GM12891 (cell line): ENCODE measurements at places on chromosomes 16 and 17.

DNA sequence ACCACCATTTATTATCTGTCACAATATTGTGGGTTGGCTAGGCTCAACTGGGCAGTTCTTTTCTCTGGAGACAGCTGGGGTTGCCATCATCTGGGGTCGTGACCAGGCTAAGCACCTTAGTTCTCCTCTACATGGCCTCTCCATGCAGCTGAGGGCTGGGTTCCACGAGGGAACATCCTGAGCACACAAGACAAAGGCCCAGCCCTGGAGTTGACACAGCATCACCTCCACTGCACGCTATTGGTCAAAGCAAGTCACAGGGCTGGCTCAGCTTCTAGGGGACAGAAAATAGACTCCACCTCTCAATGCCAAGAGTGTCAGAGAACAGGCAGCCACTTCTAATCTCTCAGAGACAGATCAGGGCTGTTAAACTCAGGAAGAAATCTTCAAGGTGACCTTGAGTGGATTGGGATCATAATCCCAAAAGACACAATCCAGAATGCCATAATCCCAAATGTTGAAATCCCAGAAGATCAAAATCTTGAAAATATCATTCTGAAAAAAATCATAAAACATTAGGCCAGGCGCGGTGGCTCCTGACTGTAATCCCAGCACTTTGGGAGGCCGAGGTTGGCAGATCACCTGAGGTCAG lies 13.0 kb upstream of the USP10 start:
- DNase-seq = no peak

- no peak for DNase-seq
Measured at GRCh38 chr17:78637146-78637545, 60.0 kb upstream of the DNAH17 start.

- no peak for DNase-seq
Measured at GRCh38 chr16:54102888-54103866, 183.4 kb downstream of the IRX3 start.

GRCh38 chr16:29820271-29820701 lies at the start of gene MVP:
TSS of gene MVP (plus strand) at chr16:29820462. CDS start at chr16:29830550, 10,088 bp downstream.
- peak; percentile 63 for DNase-seq

DNA sequence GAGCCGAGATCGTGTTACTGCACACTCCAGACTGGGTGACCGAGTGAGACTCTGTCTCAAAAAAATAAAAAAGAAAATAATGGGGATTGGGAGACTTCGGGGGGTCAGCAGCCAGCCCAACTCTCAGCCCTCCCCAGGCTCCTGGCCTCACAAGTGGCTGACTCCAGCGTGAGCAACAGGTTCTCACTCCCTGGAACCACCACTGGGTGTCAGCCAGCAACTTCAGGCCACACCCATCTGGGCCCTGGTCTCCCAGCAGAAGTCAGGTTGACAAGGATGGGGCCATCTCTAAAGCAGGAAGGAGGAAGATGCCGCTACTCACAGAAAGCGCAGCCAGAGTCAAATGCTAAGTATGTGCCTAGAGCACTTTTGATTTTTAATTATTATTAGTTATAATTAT lies 139.4 kb downstream of the C16orf78 start:
- no peak for DNase-seq

DNA sequence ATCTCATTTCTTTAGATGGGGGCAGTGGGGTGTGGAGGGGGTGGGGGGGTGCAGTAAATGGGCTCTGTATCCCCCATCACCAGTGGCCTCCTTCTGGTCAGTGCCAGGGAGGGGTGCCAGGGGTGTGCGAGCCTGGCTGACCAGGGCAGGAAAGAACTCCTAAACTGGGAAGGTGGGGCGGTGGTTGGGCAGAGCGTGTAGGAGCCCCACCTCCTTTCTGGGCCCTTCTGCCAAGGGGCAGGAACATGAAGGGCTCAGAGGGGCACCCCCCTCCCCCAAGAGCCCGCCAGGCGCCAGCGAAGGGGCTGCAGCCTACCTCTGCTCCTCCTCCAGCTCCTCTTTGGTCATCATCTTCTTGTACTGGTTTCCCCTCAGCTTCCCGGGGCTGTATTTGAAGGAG lies 26.0 kb downstream of the MXRA7 start:
- no peak for DNase-seq

GRCh38 chr17:74252211-74252610 lies 21.8 kb upstream of the DNAI2 start:
- no peak for DNase-seq

GRCh38 chr16:10100829-10101228 lies 81.4 kb downstream of the GRIN2A start:
- DNase-seq = no peak

GRCh38 chr17:80526116-80526910 lies 18.3 kb upstream of the RPTOR start:
- no peak for DNase-seq

- no peak for DNase-seq
Measured at GRCh38 chr16:11372829-11373306, 27.6 kb downstream of the RMI2 start.

GRCh38 chr16:24876231-24876630 lies 30.5 kb downstream of the SLC5A11 start:
- DNase-seq = no peak

DNA sequence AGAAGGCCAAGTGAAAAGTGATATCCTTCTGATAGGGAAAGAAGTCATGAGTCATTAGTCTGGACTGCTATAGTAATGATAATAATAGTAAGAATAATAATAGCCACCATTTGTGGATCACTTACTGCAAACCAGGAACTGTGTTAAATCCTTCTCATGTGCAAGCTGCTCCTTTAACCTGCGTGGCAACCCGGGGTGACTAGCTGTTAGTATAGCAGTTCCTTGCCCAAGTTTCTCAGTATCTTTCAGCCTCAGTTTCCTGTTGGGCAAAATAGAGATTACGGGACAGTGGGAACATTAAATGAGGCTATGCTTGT lies 129.5 kb downstream of the CDH13 start:
- DNase-seq = no peak

DNA sequence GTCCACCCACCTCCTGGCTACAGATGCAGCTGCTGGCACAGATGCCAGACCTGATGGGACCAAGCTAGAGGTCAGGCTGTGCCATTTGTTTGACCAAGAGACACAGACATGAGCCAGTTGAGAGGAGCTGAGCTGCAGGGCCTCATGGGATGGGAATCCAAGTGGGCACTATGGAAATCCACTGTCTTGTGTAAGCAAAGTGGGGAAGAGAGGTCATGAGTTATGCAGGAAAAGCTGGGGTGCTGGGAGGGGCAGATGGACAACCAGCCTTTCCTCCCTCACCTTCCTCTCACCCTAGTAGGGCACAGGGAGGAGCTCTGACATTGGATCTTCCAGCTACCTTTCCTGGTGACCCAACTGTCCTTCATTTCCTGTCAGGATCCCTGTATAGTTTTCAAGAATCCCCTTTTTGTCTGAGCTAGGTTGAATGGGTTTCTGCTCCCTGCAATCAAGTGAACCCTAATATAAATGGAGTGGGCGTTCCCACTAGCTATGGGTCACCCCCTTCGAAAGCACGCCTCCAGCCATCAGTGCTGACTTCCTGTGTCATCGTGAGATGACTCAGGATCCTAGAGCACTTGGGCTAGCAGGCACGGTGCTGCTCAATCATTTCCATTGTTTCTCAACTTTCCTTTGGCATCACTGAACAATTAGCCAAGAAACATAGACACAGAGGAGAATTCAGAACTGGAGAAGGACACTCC lies 13.6 kb downstream of the ATPAF2 start:
- DNase-seq = no peak

GRCh38 chr17:67442787-67443624 lies 65.9 kb downstream of the PITPNC1 start:
- DNase-seq = no peak

DNA sequence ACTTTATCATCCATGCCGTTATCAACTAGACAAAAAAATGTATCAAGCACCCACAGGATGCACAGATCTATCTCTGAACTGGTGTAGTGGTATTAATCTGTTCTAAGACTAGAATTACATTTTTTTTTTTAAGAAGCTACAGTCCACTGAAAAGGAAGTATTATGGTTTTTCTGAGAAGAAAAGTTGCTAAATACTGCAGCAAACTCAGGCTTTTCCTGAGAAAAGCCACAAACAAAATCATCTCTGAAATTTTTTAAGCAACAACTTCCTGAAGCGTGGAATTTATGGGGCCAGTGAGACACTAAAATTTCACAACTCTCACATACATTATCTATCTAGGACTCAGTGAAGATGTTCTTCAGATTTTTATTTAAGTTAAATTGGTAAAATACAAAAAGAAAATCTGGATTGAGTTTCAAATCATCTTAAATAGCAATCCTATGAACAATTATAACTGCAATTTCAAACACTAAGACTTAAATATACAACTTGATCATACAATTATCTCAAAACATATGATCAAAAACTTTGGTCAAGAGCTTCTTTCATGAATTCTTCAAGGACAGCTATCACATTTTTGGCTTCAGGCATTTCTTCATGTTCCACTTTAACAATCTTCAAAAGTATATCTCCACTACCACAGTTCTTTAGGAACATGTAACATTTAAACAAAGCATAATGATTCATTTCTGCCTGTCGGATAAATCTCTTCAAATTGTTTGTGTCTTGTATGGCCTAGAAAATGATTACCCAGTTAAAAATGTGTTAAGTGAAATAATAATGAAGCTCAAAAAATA lies 10.5 kb downstream of the C17orf75 start:
- DNase-seq = no peak

DNA sequence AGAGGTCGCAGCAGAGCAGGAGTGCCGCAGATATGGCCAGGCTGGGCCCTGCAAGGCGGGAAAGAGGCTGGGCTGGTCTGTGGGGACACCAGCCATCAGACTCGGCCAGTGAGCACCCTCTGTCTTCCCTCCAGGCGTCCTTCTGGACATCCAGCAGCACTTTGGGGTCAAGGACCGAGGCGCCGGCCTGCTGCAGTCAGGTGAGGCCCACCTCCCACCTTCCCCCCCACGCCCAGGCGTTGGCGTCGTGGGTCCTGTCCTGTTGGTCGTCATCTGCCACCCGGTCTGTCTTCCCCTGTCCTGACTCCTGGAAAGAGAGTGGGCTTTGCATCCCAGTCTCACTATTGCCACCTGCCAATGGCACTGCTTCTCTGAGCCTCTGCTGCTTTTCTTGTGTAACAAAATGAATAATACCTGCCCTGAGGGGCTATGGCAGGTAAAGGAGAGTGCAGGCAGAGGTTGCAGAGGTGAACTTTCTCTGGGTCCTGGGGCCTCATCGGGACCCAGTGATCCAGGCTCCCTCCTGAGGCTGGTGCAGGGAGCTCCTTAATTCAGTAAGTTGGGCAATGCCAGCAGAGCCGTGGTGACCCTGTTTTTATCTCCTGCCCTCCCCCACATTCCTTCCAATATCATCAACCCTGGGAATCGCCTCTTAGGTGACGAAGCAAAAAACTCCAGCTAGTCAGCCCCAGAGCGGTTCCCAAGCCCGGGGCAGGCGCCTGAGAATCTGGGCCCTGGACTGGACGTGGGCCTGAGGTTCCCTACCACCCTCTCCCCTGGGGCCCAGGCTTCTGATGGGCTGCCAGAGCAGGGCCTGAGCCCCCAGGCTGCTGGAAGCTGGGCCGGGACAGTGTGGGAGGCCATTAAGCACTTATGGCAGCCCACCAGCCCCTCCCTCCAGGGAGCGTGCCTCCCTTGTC lies 14.7 kb downstream of the SPNS2 start:
- no peak for DNase-seq

GRCh38 chr17:28756049-28756804 lies 12.4 kb downstream of the TRAF4 start:
- DNase-seq = no peak

GRCh38 chr17:67689534-67690177 lies 28.1 kb upstream of the NOL11 start:
- peak; percentile 53 for DNase-seq

DNA sequence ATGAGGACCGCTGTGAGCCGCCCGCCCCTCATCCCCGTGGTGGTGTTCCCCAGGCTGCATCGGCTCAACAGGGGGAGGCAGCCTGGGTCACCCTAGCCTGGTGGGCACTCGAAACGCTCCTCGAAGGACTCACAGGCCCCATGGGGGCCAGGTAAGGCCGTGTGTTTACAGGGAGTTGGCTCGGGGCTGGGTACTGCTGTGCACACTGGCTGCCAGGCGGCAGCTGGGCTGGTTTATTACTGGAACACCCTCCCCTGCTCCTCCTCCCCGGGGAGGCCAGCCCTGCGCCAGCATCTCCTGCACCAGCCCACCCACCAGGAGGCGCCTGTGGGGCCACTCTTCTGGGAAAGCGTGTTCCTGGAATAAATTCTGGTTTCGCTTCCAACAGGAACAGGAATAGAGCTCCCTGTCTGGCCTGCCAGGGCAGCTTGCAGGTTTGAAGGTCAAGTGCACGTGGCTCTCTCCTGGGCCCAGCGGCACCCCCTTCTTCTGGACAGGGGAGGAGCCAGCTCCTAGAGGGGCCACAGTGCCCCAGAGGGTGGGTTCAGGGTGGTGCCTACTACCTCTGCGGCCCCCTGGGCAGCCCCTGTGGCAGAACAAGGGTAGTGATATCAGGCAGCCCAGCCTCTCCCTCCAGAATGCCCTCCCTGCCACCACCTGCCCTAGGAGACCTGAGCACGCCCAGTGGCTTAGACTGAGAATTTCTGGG lies 11.3 kb downstream of the MCRIP1 start:
- no peak for DNase-seq

DNA sequence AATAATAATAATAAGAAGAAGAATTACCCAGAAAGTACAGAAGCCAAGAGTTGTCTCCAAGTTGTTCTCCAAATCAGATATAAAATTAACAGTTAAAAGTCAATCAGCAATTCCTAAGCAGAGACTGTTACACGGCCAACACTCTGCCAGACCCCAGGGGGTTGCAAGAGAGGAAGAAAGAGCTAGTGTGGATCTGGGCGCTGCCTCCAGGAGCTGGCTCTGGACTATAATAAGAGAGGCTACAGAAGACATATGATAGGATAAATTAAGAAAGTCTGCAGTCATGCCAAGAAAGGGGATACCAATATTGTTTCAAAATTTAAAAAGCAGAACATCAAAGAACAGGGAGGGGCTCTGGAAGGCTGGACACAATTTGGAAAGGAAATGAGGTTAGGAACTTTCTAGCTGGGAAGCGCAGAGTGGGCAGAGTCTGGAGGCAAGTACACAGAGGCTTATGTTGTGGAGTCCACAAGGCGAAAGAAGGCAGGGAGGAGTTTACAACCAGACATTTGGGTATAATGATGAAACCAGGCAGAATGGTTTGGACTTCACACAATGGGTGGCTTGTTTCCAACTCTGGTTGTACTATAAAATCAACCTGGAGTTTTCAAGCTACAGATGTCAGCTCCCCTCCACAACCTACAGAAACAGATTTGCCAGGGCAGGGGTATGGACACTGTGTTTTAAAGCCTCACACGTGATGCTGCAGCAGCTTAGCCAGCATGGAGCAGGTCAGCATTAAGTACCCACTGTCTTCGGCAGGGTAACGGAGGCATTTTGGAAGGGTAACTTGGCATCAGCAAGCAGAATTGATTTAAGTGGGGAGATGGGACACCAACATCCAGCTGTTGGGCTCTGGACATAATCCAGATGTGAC lies 49.4 kb downstream of the SLC39A11 start:
- DNase-seq = no peak

- no peak for DNase-seq
Measured at GRCh38 chr16:71504901-71505300, 15.8 kb upstream of the ZNF19 start.
